H1 (cell line): ENCODE measurements at places on chromosomes 6 and 20. TPM values are rescaled to one million over a fixed set of nuclear protein-coding genes. Genes with fewer than 3 reads are reported as not detected.

OR2H1 gene
- not detected in 2 replicates for total RNA-seq

- DNase-seq: no peak
Observed at GRCh38 chr6:32198866-32199265, 6.4 kb upstream of the GPSM3 start.

GRCh38 chr6:1524040-1524480 lies 85.7 kb upstream of the FOXC1 start:
- DNase-seq: peak; percentile 61

GRCh38 chr6:107811591-107812218 lies 12.4 kb downstream of the SCML4 start:
- no peak for DNase-seq

DNA sequence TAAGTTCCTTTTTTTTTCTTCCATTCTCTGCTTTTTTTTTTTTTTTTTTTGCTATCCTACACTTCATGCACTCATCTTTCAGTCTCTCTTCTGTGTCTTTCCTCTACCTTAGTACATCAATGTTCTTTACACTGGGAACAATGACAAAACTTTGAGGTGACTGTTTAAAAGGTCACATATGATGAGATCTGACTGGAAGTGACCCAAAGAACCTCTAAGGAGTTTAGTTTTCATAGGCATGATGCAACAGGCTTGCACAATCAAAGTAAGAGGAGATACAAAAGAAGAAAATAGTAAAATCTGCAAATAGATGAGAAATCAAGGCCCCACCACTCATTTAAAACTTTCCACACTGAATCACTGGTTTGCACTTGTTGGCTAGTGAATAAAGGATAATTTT lies 840.8 kb downstream of the TBC1D32 start:
- DNase-seq: no peak

OPRM1 gene
- not detected in 2 replicates for total RNA-seq

DNA sequence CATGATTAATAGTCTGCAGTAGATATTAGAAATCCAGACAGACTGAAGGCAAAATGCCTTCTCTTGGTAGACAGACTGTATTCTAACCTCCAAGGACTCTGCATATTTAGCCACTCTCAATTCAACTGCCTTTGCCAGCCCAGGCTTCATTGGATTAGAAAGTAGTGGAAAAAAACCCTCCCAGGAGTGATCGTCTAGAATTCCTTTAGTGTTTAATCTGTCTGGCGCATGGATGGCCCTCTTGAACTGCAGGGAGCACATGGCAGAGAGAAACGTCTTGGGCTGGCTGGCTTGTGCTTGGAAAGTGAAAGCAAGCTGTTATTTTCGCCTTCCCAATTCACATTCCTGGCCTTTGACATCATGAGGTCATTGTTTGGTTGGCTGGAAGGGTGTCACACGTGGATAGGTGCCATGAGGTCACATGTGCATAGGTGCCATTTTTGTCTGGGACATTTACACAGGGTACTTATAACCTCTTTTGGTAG lies 30.9 kb upstream of the NEDD9 start:
- no peak for DNase-seq

DNA sequence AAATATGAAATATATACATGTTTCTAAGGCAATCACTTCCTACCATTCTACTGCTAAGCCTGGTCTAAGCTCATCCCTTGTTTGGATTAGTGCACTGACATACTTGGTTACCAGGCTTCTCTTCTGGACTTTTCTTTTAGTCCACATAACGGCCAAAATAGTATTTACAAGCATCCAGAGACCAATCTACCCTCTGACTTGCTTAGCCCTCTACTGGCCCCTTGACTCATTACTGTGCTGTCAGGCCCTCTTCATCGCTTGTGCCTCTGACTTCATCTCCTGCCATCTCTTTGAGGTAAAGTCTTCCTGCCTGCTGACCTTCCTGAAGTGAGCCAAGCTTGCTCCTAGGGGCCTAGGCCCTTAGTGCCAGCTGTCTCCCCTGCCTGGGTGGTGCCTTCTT lies 35.1 kb downstream of the TULP4 start:
- no peak for DNase-seq

- DNase-seq: no peak
Observed at GRCh38 chr20:49233226-49233625, 14.0 kb downstream of the DDX27 start.

- DNase-seq: no peak
Observed at GRCh38 chr6:43870660-43871061, 100.7 kb downstream of the VEGFA start.

- DNase-seq: no peak
Observed at GRCh38 chr20:8223091-8223870, 91.2 kb downstream of the PLCB1 start.

GRCh38 chr6:15309611-15310283 lies 63.9 kb downstream of the JARID2 start:
- DNase-seq: peak; percentile 29

GRCh38 chr6:79898076-79898475 lies 49.3 kb downstream of the ELOVL4 start:
- no peak for DNase-seq

TMEM217 gene
- 0.29 and 0.60 TPM in 2 replicates for total RNA-seq

HLA-DOB gene
- 0.27 TPM in 1 of 2 replicates, not detected in the other for total RNA-seq

DNA sequence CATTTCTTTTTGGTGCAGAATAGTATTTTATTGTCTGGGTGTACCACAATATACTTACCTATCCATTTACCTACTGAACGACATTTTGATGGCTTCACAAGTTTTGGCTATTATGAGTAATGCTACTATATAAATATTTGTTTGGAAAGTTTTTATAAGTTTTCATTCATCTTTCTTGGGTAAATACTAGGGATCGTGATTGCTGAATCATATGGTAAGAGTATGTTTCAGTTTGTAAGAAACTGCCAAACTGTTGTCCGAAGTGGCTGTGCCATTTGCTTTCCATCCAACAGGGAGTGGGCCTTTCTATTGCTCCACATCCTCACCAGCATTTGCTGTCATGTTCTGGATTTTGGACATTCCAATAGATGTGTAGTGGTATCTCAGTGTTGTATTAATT lies 104.2 kb downstream of the CDYL start:
- DNase-seq: no peak

DNA sequence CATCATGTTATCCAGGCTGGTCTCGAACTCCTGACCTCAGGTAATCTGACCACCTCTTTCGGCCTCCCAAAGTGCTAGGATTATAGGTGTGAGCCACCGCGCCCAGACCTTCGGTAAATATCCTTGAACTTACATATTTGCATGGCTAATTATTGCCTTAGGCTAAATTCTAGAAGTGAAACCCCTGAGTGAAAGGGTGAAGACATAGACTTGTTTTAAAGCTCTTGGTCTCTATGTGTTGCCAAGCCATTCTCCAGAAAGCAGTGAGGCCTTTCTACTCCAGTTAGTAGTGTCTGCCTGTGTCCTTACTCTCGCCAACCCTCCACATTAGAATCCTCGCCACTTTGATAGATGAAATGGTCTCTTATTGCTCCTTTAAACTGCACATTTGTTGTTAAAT lies 2.6 kb upstream of the NOTCH4 start:
- no peak for DNase-seq

DNA sequence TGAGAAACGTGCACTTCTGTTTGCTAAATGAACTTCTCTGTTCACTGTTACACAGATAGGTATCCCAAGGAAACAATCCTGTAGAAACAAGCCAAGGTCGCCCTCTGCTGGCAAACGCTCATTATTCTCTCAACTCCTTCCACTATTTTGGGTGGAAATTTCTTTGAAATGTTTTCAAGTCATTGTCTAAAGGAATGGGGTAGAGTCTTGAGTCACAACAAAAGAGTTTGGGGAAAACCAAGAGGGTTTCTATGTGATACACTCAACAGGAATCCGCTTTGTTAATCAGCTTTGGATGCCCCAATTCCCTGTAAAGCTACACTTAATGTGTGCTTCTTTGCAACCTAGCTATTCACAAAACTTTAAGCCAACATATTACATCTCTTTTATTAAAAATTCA lies 4.6 kb upstream of the RAE1 start:
- peak; percentile 62 for DNase-seq

DNA sequence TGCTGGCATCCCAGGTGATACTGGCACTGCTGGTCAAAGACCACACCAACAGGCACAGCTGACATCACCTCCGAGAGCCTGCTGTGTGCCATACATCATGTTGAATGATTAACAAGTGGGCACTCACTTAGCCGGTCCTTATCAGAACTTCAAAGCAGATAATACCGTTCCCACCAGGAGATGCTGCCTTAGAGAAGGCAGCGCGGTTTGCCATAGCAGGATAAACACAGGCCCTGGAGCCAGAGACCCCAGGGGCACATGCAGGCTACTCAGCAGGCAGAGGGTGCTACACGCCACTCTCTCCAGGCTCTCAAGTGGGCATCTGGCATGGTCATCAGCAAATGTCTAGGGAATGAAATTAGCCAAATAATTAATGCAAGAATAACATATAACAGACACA lies 86.5 kb upstream of the CST7 start:
- DNase-seq: no peak

VTA1 gene
- 63.6 and 64.0 TPM in 2 replicates for total RNA-seq

DNA sequence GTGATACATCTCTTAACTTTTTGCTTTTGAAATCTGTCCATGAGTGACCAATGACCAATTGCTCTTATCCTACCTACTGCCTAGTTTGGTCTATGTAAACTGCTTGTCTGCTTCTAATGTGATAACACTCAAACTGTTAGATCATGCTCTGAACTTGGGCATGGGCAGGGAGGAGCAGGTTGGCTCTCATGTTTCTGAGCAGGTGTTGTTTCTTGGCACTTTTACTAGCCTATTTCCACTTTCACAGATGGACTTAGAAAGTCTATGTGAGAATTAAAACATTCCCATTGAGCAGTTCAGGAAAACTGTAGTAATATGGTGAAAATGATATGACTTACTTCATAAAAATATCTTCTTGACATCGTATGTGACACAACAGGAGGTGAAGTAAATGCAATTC lies 538.4 kb downstream of the HACE1 start:
- no peak for DNase-seq

GRCh38 chr20:23995905-23996666 lies 7.5 kb upstream of the GGTLC1 start:
- no peak for DNase-seq

DNA sequence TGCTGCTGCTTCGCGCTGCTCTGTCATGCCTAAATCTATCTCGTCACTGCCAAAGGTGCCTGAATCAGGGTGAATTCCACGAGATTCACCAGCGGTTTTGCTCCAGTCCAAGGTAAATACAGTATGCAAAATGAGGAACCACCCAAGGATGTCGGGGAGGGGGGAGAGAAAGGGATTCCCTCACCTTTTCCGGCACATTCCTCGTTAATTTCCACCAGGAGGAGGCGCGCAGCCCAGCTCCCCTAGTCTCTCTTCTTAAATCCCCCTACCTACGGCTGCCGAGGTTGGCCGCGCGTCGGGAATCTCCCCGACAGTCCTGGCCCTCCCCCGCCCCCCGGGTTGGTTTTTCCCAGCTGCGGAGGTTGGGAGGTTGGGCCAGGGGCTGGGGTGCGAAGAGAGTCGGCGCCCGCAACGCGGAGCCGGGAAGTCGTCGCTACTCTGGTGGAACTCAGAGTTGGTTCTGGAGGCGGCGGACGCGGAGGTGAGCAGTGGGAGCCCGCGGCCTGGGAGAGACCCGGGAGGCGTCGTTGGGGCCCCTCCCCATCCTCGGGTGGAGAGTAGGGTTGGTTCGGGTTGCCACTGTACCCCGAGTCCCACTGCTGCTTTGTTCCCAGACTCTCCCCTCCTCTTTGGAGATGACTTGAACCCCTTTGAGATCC lies at the start of gene TPBG:
Gene TPBG, plus strand, starts transcription at position 390 of the 659 bp plus-strand sequence. CDS start 1,145 bp downstream, outside the sequence.
- peak; percentile 82 for DNase-seq

RNF144B gene
- 9.8 and 11.2 TPM in 2 replicates for total RNA-seq

DNA sequence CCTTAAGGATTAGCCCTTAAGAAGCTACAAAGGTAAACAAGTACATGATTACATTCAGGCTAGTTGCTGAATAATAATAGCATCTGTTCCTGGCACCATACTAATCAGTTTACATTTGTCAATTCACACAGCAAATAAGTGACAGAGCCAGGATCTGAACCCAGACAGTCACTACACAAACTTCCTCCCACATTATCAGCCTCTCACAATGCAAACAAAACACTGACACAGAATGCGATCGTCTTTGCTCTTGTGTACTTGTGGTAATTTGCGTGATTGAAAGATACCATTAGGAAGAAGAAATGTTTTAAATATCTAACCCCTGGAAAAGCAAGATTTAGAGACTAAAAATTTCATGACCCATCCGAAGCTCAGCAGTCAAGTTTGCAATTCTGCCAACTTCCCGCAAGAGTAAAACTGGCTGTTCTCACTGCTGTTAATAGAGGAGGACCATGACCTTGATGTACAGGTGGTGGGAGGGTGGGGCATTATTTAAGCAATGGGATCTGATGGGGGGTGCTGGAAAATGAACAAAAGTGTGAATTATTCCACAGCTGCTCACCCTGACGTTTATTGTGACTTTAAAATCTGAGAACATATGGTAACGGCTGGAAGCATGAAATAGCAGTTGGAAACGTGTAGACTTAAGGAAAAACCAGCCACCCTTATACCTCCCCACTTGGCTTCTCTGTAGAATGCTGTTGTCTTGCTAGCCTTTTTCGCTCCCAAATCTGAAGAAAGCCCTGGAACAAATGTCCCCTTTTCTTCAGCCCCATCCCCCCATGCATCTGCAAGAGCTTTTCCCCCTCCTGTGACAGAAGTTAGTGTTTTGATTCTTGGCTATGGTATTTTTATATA lies 95.3 kb upstream of the ARMC2 start:
- no peak for DNase-seq

GRCh38 chr20:59299945-59300332 lies 472 bp upstream of the EDN3 start:
- peak; percentile 47 for DNase-seq

DNA sequence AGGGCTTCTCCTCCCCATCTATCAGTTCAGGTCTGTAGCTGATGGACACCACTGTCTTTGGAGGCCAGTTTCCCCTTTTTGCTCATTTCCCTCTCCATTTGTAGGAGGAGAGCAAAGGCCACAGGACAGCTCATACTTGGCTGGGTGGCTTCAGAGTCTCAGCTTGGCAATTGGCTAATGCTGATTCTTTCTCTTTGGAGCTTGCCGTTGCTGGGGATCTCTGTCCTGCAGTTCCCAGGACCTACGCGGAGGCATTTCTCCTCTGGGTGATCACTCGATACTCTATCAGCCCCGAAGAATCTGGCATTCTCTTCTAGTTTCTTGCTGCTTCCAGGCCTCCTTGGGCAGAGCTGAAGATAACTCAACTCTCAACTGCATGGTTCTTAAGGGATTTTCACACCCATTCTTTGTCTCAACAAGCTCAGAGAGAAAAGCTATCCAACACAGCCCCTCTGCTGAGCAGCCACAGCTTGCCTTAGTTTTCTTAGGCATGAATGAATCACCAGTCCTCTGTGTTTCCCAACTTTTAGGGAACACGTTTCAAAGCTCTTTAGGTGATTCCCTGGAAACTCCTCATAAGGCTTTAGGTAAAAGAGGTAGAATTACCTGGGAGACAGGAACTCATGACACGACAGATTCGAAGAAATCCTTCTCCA lies 19.2 kb upstream of the SSR1 start:
- no peak for DNase-seq
